ENCODE measurements at places on chromosomes 3 and 15.

DNA sequence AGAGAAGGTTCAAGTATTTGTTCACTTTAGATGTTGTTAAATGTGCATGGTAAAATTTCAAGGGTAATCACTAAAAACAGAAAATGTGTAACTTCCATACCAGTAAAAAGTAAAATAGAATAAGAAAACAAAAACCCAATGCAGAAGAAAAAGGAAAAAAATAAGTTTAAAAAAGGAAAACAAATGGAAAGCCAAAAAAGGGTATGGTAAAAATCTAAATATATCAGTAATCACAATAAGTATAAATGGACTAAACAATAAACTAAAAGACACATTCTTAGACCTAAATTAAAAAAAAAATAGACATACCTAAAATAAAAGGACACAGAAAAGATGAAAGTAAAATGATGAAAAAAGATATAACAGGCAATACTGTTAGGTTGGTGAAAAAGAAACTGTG, 9.5 kb upstream of the CLN6 start:
- DNase-seq, result no peak

DNA sequence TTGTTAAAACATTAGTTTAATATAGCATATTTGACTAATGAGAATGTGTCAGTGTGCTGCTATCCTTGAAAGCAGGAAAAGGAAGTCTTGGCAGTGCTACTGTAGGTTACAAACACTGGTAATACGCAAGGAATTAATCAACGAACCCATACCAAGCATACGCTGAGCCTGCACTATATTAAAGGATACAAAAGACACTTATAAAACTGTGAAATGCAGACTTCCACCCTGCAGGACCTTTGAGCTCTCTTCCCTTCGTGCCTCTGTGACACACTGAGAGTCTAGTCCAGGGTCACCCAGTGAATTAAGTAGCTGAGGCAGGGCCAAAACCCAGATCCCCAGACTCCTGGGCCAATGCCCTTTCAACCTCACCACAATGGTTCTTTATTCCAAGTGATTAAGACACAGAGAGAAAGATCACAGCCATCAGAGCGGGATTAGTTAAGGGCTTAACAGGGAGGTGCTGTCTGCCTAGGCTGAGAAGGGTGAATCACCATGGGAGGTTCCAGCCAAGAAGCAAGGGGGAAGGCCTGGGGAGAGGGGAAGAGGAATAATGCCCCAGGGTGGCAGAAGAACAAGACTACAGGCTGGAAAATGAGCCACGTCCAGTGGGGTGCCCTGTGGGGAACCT, 6.8 kb downstream of the ANXA2 start:
- peak; percentile 88 for DNase-seq

GRCh38 chr3:81580355-81580754, 181.1 kb downstream of the GBE1 start:
- DNase-seq, result no peak

- DNase-seq, result no peak
These were observed 75.1 kb upstream of the SLC6A11 start for GRCh38 chr3:10740954-10741353.

GRCh38 chr15:55800216-55800615, 57.3 kb upstream of the PRTG start:
- no peak for DNase-seq
